ENCODE measurements at places on chromosomes 3 and 15. TPM values are rescaled to one million over a fixed set of nuclear protein-coding genes. Genes with fewer than 3 reads are reported as not detected.

CHST2 gene
- 9.9 TPM for total RNA-seq

GP5 gene
- not detected for total RNA-seq

C15orf62 gene
- total RNA-seq, result not detected

GRCh38 chr15:40336744-40337122 lies 4.0 kb downstream of the CCDC9B start:
- no peak overlapping the region for H3K27ac ChIP-seq
- H3K4me3 ChIP-seq, result no peak overlapping the region
- H3K36me3 ChIP-seq, result no peaks in the 10 kb centered on the region
- H3K27me3 ChIP-seq, result no peaks in the 10 kb centered on the region

GRCh38 chr3:133425898-133426297 lies 26.0 kb downstream of the BFSP2 start:
- H3K36me3 ChIP-seq, result no peaks in the 10 kb centered on the region
- H3K4me1 ChIP-seq, result peaks cover 3% of the 10 kb centered on the region
- H3K27me3 ChIP-seq, result no peaks in the 10 kb centered on the region
- H3K27ac ChIP-seq, result no peak overlapping the region
- no peak for DNase-seq
- H3K4me3 ChIP-seq, result no peak overlapping the region

- no peaks in the 10 kb centered on the region for H3K36me3 ChIP-seq
- H3K27me3 ChIP-seq, result no peaks in the 10 kb centered on the region
- no peak overlapping the region for H3K27ac ChIP-seq
- no peak overlapping the region for H3K4me3 ChIP-seq
- no peaks in the 10 kb centered on the region for H3K4me1 ChIP-seq
- DNase-seq, result no peak
Observed at GRCh38 chr3:165883863-165884478, 46.7 kb upstream of the BCHE start.

- DNase-seq, result no peak
- no peaks in the 10 kb centered on the region for H3K4me1 ChIP-seq
- H3K36me3 ChIP-seq, result no peaks in the 10 kb centered on the region
- no peaks in the 10 kb centered on the region for H3K27me3 ChIP-seq
- H3K4me3 ChIP-seq, result no peak overlapping the region
Observed at GRCh38 chr15:101182215-101182614, 69.6 kb downstream of the CHSY1 start.
